CD4-positive, alpha-beta T cell treated with Interleukin-4 for 4 hours (primary cell): ENCODE measurements at places on chromosomes 1 and 21.

GRCh38 chr1:203534012-203534411 is 40.1 kb downstream of the OPTC start:
- no peak for DNase-seq

GRCh38 chr1:209648931-209649776 is 3.1 kb downstream of the LAMB3 start:
- DNase-seq = no peak

- no peak for DNase-seq
Measured at GRCh38 chr1:177209357-177209756, 38.6 kb downstream of the BRINP2 start.

- DNase-seq = no peak
Measured at GRCh38 chr1:197967066-197967465, 49.9 kb downstream of the LHX9 start.
